ENCODE measurements at places on chromosomes 2 and 18.

- DNase-seq: peak; percentile 10
Measured at GRCh38 chr2:99808361-99809200, 318.8 kb upstream of the REV1 start.

- no peak for DNase-seq
Measured at GRCh38 chr2:138115666-138116065, 151.4 kb downstream of the HNMT start.

- DNase-seq: no peak
Measured at GRCh38 chr2:238165288-238165921, 6.6 kb downstream of the ERFE start.

GRCh38 chr2:121450301-121450700, 80.4 kb upstream of the RNU4ATAC start:
- no peak for DNase-seq

GRCh38 chr2:221104361-221104811, 467.7 kb downstream of the EPHA4 start:
- peak; percentile 19 for DNase-seq

GRCh38 chr2:24920098-24920808, at the start of gene ADCY3:
ADCY3 (minus strand) TSS chr2:24920237; CDS start chr2:24918987, 1,250 bp downstream.
- peak; percentile 66 for DNase-seq

- no peak for DNase-seq
Measured at GRCh38 chr2:132991471-132992045, 321.6 kb upstream of the LYPD1 start.

DNA sequence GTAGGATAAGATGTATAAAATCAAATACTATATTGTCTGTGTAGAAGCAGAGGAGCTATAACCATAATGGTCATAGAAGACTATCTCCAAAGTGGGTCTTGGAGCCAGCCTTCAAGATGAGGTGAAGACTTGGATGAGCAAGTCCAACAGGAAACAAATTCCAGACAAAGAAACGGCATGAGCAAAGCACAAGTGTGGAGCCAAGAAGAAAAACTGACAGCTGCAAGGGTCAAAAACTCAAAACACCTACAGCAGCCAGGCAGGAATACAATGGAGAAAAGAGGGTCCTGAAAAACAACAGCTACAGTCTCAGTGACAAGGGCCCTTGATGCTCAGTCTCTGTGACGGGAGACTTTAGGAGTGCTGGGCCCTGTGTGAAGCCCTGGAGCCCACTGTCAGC, 102.4 kb downstream of the STK39 start:
- no peak for DNase-seq

GRCh38 chr18:76482971-76483691, 11.9 kb downstream of the ZNF516 start:
- DNase-seq: no peak

DNA sequence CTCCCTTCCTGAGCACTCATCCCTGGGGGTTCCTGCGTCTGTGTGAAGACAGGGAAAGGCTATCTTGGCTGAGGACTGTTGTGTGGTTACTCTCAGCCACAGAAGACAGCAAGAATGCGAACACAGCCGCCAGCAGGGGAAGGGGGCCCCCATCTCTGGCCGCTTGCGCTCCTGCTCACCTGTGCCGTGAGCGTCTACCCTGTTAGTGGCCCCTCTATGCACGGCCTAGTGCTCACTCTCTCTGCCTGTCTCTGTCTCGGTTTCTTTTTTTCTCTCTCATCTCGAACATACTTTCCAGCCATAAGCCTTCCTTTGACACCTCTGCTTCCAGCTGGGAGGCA, 206.7 kb upstream of the APCDD1 start:
- no peak for DNase-seq

Measured in NCI-H146 (cell line).